ENCODE measurements at places on chromosomes 11 and 22.
A peak's percentile ranks its signal among the peaks of the same experiment; 100 is the strongest.

DNA sequence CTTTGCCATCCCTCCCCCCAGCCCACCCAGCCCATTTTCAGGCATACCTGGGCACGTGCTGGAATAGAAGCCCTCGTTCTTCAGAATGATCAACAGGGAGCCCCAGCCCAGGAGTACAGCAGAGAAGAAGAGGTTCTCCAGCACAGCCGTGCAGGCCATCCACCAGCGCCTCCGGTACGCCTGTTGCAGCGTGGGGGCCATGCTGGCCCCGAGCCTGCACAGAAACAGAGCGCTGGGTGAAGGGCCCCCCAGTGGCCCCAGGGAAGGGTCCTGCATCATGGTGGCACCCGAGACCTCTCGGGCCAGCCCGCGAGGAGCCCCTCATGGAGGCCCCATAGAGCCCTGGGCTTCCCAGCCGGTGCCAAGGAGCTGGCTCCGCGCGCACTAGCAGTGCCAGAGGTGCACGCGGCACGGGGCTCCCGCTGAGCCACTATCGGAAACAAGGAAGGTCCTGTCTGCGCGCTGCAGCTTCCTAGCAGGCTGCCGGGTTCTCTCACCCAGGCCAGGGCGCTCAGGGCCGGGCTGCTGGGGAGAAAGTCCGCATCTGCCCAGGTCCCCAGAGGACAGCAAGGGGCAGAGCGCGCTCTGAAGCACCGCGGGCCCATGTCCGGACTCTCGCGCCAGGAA is 1.5 kb downstream of the SLC43A1 start:
- DNase-seq = peak; percentile 65

DNA sequence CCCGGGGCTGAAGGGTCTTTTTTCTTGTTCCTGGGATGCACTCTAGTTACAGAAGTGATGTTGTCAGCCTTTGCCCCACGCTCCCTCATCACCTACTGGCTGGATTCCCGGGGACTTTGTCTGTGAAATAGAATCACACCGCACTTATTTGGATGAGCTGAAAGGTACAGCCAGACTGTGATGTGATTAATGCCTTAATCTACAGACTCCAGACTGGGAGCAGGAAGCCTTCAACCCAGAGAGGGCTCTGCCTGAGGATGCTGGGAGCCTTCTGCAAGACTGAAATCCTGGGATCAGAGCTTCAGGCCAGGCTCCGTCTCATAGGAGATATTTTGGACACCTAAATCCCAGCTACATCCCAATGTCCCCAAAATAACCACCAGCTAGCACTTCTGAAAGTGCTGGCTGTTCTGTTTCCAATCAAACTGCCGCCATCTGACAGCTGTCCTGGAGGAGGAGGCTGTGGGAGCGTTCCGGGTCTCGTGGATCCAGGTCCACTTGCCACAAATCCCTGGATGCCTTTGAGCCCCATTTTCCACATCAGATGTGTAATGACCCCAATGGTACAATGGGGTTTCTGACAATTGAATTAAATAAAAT is 688.5 kb downstream of the TBC1D22A start:
- no peak for DNase-seq

- no peak for DNase-seq
Observed at GRCh38 chr11:130449310-130449990, 1.0 kb downstream of the ADAMTS15 start.

DNA sequence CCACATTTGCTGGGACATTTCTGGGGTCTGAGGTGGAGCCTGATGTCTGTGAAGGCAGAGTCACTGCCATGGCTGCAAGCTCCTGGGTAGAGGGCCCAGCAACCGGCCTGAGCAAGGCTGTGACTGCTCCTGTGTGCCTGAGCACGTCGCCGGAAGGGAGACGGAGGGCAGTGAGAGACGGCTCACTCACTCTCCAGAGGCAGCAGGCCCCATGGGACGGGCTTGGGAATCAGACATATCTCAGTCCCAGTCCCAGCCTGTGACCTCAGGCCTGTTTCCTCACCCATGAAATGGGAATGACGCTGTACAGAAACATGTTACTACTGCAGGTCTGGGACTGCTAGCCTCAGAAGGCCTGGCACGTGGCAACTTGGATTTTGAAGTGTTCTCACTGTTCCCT is 36.4 kb upstream of the RASL10A start:
- no peak for DNase-seq

DNA sequence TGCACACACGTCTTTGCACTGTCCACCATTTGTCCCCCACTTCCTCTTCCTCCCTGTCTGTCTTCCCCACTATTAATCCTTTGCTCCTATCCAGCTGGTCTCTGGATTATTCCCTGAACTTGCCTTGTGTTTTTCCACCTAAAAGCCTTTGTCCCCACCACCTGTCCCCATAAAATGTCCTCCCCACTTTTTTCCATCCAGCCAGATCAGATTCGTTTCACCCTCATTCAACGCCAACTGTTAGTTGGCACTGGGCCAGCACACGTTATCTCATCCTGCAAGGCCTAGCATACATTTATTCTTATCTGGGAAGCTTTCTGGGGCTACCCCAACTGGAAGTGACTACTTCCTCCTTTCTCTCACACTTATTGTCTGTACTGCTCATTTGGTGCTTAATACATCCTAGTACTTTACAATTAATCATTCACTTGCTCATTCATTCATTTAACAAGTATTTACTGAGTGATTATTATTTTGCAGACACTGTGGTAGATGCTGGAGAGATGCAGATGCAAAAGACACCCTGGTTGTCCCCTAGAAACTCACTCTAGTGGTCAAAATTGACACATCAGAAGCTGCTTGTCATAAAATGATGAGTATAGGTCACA is 96.2 kb downstream of the RASSF10 start:
- DNase-seq = peak; percentile 96

DNA sequence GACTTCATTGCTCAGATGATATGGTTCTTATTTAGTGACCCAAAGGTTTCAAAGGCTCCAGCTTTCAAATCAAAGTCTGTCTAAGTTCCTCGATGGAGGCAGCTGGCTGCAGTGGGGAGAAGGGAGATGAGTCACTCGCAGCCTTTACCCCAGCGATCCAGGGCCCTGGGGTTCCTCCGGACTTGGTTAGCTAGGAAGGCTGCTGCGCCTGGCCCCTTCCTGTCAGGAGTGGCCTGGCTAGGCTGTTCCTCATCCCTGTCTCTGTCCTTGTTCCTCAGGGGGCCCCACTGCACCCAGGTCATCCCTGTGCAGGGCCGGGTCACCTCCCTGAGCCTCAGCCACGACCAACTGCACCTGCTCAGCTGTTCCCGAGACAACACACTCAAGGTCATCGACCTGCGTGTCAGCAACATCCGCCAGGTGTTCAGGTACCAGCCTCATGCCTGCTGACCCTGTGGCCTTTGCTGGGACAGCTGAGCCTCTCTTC is 13.9 kb downstream of the ATG16L2 start:
- DNase-seq = no peak

DNA sequence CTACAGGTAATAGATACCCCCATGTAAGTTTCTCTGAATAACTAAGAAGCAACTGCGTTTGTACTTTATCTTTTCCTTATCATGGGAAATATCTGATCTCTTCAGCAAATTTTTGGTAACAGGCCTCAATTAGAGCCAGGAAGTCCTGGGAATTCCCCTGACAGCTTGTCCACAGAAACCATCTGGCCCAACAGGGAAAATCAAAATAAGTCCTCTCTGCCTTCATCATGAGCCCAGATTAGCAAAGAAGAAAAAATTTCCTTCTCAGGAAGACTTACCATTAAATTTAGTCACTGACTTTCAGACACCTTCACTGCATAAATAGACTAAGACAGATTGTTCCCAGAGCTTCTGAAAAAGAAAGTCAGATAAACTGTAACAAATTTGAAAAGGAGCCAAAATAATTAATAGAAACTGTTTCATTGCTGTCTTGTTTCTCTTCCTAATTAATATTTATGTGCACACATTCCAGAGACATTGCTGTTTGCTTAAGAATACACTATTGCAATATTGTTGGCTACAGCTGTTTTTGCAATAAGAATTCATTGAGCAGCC is 278.1 kb upstream of the FAT3 start:
- no peak for DNase-seq

- DNase-seq = peak; percentile 51
Observed at GRCh38 chr11:9461760-9462134, 935 bp downstream of the ZNF143 start.

- DNase-seq = peak; percentile 32
Observed at GRCh38 chr11:86291466-86292262, 10.4 kb upstream of the HIKESHI start.

DNA sequence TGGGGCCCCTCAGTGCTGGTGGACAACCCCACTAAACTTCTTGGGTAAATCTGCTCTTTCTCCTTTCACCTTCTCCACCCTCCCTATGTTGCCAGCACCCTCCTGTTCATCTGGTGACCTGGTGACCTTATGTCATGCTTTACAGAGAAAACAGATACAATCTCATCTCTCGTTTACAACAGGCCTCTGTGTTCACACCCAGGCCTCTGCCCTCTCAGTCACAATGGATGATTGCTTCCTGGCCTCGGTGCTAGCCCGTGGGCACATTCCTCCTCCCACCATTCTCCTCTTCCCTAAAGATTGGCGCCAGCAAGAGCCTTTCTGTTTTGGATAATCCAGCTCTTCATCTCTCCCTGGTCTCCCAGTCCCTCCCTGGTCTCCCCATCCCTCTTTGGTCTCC is 12.3 kb upstream of the PNPLA3 start:
- no peak for DNase-seq

- DNase-seq = no peak
Observed at GRCh38 chr22:19105867-19106802, 16.1 kb downstream of the DGCR2 start.

DNA sequence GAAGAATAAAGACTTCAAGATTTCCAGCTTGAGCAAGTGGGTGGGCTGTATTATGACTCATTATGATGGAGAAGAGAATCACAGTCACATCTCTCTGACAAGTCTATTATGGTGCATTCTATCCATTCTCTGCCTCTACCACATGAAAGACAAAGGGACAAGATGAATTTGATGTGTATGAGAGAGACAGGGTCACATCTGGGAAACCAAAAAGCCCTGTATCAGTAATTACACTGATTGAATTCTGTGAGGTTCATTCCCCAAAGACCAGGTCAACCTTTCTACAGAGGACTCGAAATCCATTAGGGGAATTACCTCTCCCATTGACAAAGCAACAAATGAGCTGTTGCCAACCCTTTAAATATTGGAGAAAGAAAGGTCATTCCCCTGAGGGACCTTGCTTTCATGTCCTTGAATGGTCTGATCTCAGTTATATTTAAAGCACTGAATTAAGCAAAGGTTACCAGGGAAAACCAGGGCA is 109.6 kb downstream of the USP35 start:
- DNase-seq = no peak

DNA sequence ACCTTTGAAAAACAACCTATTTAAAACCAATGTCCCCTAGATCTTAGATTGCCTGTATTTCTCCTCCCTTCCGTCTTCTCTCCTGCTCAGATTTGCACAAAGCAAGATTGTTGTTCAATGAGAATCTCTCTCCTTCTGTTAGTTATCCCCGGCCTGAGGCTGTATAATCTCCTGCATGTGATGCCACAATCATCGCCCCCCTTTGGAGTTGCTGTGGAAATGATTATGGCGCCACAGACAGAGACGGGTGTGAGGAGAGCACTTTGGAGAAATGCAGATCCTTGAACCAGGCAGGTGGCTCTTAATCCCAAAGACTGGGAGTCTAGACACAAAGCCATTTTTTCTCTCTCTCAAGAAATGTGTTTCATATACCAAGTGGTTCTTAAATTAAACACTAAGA is 941.3 kb downstream of the OPCML start:
- DNase-seq = no peak

DNA sequence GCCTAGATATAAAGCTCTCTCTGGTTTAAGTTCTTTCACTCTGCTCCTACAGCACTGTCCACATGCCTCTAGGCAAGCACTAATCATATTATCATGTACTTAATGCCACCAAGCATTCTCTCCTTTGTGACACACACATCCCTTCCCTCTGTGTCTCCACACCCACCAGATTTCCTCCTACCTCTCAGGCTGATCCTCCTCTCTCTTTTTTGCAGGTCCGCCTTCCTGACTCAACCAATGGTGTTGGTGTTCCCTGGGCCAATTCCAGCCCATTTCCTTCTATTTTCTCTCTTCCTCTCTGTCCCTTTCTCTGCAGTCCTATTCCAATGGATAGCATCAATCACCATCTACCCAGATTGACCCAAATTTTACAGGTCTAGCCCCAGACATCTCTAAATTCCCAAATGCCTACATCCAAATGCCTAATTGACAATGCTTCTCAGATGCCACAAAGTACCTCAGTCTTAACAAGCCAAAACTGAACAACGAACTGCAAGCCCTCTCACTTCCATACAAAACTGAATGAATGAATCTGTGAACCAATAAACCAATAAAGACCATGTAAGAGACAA is 504 bp upstream of the ZNF215 start:
- DNase-seq = no peak

DNA sequence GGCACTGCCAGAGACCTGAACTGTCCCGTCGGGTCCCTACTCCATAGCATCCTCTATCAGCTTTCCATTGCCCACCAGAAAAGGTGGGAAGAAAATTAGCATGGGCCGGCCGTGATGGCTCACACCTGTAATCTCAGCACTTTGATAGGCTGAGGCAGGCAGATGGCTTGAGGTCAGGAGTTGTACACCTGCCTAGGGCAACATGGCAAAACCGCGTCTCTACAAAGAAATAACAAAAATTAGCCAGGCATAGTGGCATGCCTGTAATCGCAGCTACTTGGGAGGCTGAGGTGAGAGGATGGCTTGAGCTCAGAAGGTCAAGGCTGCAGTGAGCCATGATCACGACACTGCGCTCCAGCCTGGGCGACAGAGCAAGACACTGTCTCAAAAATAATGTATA is 3.5 kb downstream of the SLC25A18 start:
- DNase-seq = no peak

- DNase-seq = no peak
Observed at GRCh38 chr11:118379497-118379896, 20.1 kb downstream of the UBE4A start.

DNA sequence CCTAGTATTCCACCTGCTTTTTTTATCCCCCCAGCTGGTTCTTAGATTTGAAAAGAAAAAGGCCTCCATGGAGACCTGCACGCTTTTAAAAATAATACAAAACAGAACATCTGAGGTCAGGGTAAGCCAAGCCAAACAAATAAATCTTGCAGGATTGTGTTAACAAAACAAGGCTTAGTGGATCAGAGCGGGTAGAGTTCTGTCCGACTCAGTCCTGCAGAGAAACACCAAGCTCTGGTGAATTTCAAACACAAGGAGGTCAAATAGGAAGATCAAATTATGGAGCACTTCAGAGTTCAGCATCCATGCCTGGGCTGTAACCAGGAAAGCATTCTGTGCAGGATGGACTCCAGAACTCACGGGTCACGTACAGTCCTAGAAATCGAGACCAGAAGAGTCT is 86.9 kb downstream of the SYN3 start:
- peak; percentile 55 for DNase-seq

- DNase-seq = no peak
Observed at GRCh38 chr22:44709881-44710392, 7.9 kb downstream of the PRR5 start.

GRCh38 chr11:121091492-121092152 is 9.4 kb upstream of the TECTA start:
- no peak for DNase-seq

Data from NCI-H1092 treated with DMSO at 0.1 percent for 48 hours (cell line).